ENCODE measurements at places on chromosomes 2 and 18.

- DNase-seq = no peak
Observed at GRCh38 chr2:216863946-216864345, 4.1 kb upstream of the TNP1 start.

DNA sequence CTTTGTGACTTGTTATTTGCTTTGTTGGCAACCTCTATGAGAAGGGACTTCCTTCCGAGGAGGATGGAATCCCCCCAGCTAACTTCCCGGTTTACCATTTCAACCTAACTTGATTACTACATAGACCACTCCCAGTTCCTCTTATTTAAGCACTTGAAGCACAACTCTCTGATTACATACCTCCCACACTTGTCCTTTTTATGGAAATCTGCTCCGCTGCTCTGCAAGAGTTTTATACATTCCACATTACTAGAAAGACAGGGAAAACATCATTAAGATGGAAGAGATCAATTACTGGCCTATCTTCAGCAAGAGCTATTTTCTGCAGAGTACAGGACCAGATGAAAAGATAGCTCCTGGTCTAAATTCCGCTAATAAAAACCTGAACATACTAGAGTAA lies 160.0 kb upstream of the PGAP1 start:
- no peak for DNase-seq

GRCh38 chr2:40093021-40093675 lies 314.1 kb upstream of the THUMPD2 start:
- no peak for DNase-seq

DNA sequence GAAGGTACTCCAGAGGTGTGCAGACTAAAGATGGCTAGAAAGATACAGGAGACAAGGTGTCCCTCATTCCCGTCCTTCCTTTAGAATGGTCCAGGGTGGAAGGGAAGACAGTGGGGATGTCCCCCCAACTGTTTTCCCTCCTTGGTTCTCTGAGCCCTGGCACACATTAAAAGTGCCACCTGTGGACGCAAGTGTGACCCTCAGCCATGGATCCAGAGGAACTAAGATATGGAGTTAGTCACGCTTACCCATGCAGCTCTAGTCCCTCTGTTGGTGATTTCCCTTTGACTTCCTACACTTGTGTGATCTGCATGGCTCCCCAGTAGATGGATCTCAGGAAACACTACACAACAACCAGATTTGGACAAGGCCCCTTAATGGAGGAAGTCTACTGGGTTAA lies 113.1 kb upstream of the SRD5A2 start:
- no peak for DNase-seq

DNA sequence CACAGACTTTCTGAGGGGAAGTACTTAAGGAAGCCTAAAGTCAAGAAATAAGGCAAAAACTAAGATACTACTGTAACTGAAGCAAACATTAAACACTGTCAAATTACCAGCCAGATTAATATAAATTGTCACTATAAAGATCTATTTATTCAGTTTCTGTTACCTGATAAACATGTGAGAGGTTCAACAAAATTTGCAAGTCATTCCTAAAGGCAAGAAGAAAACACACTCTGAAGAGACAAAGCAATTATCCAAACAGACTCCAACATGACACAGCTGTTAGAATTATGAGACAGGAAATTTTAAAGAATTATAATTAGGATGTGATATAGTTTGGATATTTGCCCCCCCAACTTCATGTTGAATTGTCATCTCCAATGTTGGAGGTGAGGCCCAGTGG lies 140.4 kb upstream of the COL3A1 start:
- DNase-seq = no peak

DNA sequence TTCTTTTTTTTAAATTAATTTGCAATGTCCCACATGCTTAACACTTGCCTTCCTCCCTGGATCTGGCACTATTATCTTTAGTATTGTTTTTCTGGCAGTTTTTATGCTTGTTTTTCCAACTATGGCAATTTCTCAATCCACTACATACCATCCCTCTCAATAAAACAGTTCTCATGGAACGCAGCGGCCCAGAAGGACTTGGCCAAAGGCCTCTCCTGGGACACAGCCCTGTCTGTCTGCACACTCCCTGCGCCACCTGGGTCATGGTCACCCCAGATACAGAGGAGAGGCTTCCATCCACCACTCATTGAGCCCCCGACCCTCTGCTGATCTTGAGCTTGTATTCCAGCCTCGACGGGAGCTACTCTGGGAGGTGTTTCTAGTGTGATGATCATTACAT lies 91.2 kb downstream of the TWIST2 start:
- DNase-seq = no peak

DNA sequence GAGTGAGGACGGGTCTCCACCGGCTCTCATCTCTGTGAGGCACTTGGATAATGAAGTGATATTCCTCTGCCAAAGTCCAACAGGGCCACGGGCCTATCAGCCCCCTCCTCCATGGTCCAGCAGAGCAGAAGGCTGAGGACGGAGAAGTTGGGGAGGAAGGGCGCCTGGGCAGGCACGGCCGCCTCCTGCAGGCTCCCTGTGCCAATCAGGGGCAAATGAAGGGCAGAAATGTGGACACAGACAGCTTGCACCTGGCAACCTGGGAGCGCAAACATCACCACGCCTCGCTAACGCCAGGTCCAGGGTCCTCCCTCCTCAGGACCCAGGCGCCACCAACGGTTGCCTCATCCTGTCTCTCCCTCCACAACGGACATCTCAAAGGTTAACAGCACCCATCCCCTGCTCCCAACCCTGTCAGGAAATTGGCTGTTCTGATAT lies 24.3 kb downstream of the SMAD7 start:
- no peak for DNase-seq

DNA sequence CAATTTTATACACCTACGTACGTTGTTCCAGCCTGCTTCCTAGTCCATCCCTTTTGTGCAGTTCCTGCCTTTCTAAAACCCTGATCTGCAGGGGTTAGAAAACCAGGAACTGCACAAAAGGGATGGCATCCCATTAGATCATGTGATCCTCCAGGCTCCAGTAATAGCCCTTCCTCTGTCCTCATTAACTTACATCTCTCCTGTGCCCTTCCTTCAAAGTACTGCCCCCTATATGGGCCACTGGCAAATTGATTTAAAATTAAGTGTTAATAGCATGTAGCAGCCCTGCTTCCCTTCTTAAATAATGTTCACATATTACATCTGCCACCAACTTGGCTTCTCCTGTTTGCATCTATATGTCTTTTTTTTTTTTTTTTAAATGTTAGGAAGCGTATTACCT lies 61.3 kb upstream of the NXPH2 start:
- DNase-seq = no peak

- DNase-seq = no peak
Observed at GRCh38 chr2:46848447-46848846, 67.2 kb downstream of the MCFD2 start.

DNA sequence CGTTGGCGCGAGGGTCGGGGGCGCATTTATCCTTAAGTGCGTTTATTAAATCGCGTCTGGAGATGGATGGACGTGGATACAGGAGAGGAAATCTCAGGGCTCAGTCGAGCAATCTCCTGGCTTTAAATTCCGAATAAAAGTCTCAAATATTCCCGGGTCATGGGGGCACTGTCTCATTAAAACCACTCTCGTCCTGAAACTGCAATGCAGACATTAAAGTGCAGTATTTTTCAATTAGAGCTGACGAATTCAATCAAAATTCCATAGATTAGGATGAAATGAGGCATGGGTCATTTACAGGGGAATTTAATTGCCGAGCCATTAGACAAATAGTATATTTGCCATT lies 10.7 kb upstream of the GBX2 start:
- no peak for DNase-seq

Data from stimulated activated CD8-positive, alpha-beta memory T cell treated with anti-CD3 and anti-CD28 coated beads, Interleukin-7, amount 100 ng/mL, for 4 hours (primary cell).